ENCODE measurements at places on chromosomes 6 and 20. TPM values are rescaled to one million over a fixed set of nuclear protein-coding genes. Genes with fewer than 3 reads are reported as not detected.

The PDE10A gene
- 2.0 TPM for total RNA-seq

The BCAS1 gene
- total RNA-seq: not detected

The KCNK5 gene
- not detected for total RNA-seq

The RAET1E gene
- total RNA-seq: 1.1 TPM

The KIF6 gene
- total RNA-seq: not detected

Data from placental pericyte (primary cell).